Activated naive CD4-positive, alpha-beta T cell treated with anti-CD3 and anti-CD28 coated beads, Interleukin-2, amount 10 ng/mL, durations not matched to agents 7 days and 5 days (primary cell): ENCODE measurements at places on chromosomes 3 and 15.

DNA sequence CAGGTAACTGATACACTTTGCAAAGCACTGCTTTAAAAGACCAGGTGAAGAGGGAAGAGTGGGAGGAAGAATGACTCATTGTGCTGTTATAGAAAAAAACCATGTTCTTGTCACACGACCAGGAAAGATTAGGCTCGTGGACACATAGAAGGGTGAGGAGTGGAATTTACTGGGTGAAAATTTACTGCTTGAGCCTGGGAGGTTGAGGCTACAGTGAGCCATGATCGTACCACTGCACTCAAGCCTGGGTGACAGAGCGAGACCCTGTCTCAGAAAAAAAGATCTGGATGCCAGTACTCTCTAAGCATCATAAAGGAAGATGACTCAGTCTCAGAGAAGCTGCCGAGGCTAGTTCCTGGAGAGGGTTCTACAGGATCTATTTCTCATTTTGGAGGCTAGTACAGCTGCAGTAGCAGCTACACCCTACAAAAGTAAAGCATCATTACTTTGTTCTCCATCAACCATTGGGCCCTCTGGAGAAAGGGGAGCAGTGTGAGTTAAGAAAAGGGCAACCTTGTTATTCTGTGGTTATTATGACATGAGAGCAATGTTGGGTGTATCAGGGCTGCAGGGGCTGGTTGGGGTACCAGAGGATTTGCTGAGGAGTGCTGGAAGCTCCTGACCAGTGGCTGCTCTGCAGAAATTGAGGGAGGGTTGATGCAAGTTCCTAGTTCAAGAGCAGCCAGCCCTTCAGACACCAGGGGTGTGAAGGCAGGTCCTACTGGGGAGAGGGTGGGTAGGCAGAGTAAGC lies 75.4 kb downstream of the CMTM8 start:
- peak; percentile 27 for DNase-seq

- DNase-seq = no peak
Observed at GRCh38 chr3:66320390-66320789, 99.6 kb downstream of the SLC25A26 start.

DNA sequence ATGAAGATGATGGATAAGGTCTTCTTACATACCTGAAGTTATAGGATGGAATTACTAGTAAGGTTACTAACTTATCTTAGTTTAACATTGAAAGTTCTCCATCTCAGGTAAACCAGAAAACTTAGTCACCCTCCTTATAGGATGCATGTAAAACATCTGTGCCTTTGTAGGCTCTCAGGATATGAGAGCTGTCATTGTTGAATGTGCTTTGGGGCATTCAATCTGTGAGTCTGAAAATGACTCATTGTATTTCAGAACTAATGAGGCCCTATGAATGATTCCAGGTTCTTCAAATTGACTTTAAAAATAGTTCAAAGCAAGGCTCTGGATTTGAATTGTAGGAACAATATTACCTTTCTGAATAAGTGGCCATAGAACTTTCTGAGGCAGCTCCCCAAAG lies 237.7 kb upstream of the AZI2 start:
- no peak for DNase-seq

- no peak for DNase-seq
Observed at GRCh38 chr15:69842851-69843250, 254.9 kb downstream of the TLE3 start.

DNA sequence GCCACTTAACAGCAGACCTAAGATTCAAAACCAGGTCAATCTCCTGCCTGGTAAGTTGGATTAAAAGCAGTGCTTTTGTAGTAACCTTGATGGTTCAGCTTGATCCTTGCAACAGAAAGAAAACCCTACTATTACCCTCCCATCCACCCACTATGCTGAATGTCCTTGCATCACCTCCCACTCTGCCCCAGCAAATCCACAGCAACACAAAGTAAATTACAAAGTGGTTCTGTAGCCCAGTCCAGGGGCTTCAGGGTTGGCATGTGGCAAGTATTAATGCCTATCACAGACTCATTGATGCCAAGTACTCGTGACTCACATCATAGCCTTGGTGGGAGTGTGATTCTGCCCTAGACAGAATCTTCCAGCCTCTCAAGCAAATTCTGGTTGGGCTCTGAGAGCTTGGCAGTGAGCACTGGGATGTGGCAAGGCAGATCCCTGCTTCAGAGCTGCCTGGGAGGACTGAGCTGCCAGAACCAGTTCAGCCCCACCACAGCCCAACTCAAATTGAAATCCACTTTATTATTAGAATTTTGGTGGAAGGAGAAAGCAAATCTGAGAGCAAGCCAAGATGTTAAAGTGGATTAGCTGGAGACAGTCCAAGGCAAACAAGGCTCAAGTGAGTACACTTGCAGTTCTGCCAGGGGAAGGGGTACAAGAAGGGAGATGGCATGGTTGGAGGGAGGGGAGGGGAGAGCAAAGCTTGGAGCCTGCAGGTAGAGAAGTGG lies 225.8 kb upstream of the UMPS start:
- no peak for DNase-seq

- no peak for DNase-seq
Observed at GRCh38 chr3:188680189-188680588, 491.6 kb upstream of the TPRG1 start.

GRCh38 chr3:81198216-81198615 lies 563.2 kb downstream of the GBE1 start:
- DNase-seq = no peak

- no peak for DNase-seq
Observed at GRCh38 chr3:58052373-58053273, 44.4 kb downstream of the FLNB start.
